ENCODE measurements at places on chromosomes 1 and 21.

DNA sequence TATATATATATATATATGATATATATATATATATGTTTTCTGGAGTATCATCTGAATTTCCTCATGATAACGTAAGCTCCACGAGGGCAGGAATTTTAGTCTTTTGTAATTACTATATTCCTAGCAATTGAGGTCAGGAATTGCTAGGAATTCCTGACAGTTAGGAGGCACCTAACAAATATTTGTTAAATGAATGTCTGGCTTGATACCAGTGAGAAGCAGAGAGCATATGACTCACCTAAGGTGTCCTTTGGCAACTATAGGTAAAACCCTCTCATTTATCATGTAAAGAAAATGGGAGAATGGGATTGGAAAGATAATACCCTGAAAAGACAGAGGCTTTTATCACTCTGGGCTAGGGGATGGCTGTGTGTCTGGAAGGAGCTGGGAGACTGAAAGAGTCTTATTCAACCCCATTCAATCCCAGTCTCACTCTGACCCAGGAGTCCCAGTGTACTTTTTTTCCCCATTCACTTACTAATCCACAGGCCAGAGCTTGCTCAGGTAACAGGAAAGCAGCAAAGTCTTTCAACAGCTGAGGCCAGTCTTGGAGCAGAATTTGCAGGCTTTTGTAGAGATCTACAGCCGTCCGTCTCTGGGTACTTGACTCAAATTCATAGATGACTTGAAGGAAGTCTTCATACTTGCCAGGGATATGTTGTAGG, 71.2 kb downstream of the DAP3 start:
- no peak for DNase-seq

- DNase-seq, result peak; percentile 74
Observed at GRCh38 chr1:156154317-156154749, 948 bp downstream of the SEMA4A start.

DNA sequence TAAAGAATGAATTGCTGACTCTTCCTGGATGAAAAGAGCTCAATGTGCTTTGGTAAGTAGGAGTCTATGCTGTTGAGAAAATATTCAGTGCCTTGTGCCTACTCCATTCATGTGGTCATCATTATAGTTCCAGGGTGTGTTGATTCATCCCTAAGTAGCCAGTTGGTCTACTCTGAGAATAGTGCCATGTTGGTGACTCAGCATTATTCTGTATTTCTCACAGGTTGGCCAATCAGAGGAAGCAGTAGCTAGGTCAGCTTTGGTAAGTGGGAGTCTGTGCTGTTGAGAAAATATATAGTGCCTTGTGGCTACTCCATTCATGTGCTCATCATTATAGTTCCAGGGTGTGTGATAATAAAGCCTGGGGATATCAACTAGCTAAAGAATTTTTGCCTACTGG, 397.3 kb downstream of the AGBL4 start:
- no peak for DNase-seq

DNA sequence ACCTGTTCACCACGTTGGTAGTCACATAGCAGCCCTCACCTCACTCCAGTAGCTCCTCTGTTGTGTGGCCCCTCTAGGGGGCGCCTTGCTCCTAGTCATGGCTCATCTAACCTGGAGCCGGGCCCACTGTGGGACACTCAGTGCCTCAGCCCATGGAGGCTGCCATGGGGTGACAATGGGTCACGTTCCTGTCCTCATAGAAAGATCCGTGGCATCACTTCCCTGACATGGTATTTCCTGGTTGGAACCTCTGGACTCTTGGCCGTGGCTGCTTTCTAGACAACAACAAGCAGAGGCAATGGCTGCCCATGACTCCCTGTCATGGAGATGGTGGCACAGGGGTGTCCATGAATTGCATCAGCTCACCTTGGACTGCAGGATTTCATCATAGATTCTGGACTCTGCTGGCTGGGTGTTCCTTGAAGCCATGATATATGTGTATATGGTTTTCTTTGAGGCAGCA, 27.5 kb upstream of the SLAMF6 start:
- DNase-seq, result peak; percentile 42

DNA sequence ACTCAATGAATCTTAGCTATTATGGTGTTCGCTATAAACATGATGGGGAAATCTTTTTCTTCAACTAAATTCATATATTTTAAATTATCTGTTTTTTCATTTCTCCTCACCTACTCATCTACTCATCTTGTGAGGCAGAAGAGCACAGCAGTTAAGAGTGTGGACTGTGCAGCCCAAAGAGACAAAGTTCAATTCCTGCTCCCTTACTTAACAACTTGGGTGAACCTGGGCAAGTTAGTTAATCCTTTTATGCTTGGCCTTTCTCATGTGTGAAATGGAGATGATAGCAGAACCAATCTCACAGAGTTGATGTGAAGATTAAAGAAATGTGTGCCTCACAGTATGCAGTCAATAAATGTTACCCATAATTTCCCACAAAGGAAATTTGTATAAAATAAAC, 168.2 kb downstream of the GPATCH2 start:
- no peak for DNase-seq

- DNase-seq, result no peak
Observed at GRCh38 chr1:32902535-32902920, 1.3 kb upstream of the TMEM54 start.

- DNase-seq, result no peak
Observed at GRCh38 chr1:187744665-187745064, 915.9 kb downstream of the PLA2G4A start.

DNA sequence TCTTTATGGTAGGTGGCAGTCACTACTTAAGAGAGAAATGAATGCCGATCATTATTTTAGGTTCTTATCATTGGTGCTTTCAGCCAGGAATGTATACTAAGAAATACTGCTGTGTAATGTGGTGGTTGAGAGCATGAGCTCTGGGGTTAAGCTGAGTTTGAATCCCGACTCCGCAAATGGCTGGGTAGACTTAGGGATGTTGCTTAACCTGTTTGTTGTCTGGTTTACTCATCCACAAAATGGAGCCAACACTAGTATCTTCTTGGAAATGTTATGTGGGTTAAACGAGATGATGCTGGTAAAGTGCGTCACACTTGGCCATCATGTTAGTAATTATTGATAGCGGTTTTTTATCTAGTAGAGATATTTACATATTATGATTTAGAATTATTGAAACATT, 83.8 kb downstream of the WDR3 start:
- DNase-seq, result no peak

DNA sequence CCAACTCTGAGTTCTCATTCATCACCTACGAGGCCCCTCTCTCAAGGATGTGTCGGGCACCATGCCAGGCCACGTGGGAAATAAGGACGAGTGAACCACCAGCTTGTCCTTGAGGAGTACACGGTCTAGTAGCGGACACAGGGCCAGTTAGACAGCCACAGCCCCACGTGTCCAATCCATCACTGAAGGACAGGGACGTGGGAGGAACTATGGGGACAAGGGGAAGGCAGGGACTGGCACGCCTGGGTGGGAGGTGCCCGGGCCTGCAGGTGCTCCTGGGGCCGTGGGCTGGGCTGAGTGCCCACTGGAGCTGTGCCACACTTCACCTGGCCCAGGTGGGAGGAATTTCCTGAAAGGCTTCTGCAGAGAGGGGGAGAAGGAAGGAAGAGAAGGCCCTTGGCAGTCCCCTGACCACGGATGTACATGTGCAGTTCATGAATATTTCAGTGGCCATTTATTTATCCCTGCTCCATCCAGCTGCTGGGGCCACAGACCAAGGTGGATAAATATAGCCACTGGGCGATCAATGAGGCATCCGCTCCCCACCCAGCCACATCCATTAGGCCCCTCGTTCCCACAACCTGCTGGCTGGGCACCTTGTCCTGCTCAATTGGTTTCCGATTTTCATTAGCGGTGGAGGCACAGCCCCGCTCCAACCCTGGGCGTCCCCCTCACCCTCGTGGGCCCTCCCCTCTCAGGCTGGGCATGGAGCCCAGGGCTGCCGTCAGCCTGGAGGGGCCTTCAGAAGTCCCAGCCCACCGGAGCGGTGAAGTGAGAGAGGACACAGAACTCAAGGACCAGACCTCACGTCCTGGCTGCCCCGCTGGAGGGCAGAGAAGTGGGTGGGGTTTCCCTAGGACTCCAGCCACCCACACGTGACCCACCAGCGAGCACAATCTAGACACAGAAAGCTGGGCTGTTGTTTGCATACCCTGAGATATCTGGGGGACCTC, 59.5 kb downstream of the CASZ1 start:
- no peak for DNase-seq

GRCh38 chr1:17948594-17948993, 159.0 kb upstream of the IGSF21 start:
- DNase-seq, result no peak

DNA sequence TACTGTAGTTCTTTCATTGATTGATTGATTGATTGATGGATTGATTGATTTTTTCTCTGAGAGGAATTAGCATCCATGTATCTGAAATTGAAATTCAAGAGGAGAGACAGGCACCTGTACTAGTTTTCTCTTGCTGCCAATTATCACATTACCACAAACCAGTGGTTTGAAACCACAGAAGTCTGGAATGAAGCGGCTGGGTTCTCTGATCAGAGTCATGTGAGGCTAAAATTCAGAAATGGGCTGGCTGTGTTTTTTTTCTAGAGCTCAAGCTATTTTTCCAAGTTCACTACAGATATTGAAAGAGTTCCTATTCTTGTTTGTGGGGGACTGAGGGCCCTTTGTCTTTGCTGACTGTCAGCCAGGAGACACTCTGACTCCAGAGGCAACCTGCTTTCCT, 10.0 kb downstream of the NBPF3 start:
- peak; percentile 70 for DNase-seq

- no peak for DNase-seq
Observed at GRCh38 chr1:228851618-228852017, 116.3 kb downstream of the RHOU start.

DNA sequence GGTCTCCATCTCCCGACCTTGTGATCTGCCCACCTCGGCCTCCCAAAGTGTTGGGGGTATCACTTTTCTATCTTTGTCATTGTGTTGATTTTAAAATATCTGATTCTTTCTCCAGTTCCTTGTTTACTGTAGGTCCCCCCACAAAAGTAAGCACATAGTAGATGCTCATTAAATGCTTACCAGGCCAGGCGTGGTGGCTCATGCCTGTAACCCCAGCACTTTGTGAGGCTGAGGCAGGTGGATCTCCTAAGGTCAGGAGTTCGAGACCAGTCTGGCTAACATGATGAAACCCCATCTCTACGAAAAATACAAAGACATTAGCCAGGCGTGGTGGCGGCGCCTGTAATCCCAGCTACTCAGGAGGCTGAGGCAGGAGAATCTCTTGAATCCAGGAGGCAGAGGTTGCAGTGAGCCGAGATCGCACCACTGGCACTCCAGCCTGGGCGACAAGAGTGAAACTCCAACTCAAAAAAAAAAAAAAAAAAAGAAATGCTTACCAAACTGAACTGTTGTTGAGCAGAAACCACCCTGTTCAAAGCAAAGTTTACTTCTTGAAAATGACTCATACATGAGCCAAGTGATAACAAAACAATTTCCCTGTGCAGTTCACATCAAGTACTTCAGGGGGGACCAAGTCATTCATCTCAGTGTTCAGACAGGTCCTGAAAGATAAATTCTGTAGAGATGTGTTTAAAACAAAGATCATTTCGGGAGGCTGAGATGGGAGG, 24.3 kb upstream of the NID1 start:
- peak; percentile 55 for DNase-seq

GRCh38 chr1:28110555-28110954, 22.1 kb upstream of the EYA3 start:
- DNase-seq, result no peak

DNA sequence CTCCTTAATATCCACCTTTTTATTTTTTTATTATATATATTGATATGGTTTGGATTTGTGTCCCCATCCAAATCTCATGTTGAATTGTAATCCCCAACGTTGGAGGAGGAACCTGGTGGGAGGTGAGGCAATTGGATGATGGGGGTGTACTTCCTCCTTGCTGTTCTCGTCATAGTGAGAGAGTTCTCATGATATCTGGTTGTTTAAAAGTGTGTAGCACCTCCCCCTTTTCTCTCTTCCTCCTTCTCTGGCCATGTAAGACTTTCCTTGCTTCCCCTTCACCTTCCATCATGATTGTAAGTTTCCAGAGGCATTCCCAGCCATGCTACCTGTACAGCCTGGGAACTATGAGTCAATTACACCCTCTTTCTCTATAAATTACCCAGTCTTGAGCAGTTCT, 22.7 kb upstream of the CCSAP start:
- peak; percentile 20 for DNase-seq

DNA sequence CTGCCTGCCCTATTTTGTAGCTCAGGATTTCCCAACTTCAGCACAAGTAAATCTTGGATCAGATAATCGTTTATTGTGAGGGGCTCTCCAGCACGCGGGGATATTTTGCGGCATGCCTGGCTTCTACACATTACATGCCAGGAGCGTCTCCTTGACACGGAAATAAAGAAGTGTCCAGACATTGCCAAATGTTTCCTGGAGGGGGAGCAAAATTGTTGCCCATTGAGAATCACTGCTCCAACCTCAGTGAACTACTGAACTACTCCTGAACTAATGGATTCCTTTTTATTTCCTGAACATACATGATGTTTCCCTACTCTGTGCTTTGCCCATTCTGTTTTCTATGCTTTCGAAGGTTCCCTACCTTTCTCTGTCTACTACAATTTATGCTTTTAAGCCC, 1359.1 kb upstream of the ADGRL2 start:
- DNase-seq, result no peak

DNA sequence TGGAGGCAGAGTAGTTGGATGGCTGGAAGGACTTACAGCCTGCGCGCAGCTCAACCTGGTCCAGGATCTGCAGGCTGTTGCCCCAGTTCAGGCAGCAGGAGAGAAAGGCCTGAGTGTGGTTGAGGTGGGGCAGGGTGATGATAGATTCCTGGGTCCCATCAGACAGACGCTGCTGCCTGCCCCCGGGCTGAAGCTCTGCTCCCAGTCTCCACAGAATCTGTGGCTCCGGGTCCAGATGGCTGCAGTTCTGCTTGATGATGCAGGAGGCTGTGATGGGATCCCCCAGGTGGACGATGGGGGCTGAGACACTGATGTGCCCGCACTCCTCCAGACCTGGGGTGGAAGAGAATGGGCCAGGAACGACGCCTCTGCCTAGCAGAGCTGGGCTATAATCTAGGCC, 7.4 kb downstream of the CSF3R start:
- DNase-seq, result no peak

- no peak for DNase-seq
Observed at GRCh38 chr1:2228694-2229036, 546 bp downstream of the SKI start.

GRCh38 chr1:118990513-118991152, 2.5 kb upstream of the TBX15 start:
- no peak for DNase-seq

Data from common myeloid progenitor, CD34-positive (primary cell).